ENCODE measurements at places on chromosomes 3 and 15. TPM values are rescaled to one million over a fixed set of nuclear protein-coding genes. Genes with fewer than 3 reads are reported as not detected.

The SLC9A9 gene
- 19.3 TPM for polyA plus RNA-seq

The IGSF11 gene
- polyA plus RNA-seq = 0.65 TPM

The RETNLB gene
- not detected for polyA plus RNA-seq

The TMEM158 gene
- 1.7 TPM for polyA plus RNA-seq

The HYAL1 gene
- polyA plus RNA-seq = 2.2 TPM

The NKIRAS1 gene
- polyA plus RNA-seq = 12.7 TPM

The CCDC13 gene
- 1.9 TPM for polyA plus RNA-seq

The ARPP21 gene
- 6.4 TPM for polyA plus RNA-seq

The PTH1R gene
- polyA plus RNA-seq = 63.3 TPM

The ISLR2 gene
- polyA plus RNA-seq = 6.4 TPM

Measured in right lung (tissue), 10 donors.